ENCODE measurements at places on chromosomes 6 and 20. TPM values are rescaled to one million over a fixed set of nuclear protein-coding genes. Genes with fewer than 3 reads are reported as not detected.

SLC52A3 gene
- total RNA-seq, result 0.46 TPM

GRCh38 chr6:17042422-17043147, 59.3 kb upstream of the STMND1 start:
- DNase-seq, result peak; percentile 23

DNA sequence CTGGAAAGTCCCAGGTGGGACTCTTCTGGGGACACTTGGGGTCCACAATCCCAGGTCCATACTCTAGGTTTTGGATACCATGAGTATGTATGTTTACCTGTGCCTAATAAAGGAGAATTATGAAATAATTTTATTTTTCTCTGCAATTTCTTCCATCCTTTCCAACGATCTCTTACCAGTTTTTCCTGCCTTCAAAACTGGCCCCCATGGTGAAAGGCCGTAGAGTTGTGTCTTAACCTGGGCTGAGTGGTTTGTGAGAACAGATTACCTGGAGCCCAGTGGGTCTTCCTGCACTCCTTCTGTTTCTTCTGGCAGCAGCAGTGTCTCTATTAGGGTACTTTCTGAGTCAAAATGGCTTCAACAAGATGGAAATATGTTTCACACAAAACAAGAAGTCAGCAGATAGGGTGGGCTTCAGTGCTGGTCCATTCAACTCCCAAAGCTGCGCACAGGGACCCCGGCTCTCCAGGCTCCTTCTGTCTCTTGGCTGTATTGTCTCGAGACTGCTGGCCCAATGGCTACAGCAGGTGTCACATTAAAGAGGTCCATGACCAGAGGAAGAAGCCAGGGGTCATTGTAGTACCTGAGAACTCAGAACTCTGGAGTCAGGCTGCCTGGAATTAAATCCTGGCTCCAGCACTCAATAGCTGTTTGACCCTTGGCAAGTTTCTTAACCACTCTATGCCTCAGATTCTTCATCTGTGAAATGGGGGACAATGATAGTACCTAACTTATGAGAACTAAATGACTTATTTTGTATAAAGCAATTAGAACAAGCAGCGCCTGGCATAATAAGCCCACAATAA, 10.5 kb upstream of the RBCK1 start:
- DNase-seq, result no peak

DNA sequence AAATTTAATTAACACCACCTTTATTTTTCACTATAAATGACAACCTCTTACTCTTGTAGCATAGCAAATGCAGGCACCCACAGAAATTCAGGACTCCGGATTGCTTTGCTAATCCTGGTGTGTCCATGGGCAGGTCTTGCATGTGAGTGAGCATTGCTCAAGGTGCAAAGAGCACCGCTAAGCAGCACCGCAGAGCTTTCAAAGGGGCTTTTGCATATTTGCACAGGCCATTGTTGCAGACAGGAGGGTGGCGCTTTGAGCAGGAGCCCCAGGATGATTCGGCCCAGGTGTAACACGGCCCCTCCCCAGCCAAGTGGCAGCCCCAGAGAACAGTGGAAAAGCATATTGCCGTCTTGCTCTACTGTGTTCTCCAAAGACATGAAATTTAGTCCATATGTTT, 293.2 kb downstream of the NRN1 start:
- DNase-seq, result no peak

GRCh38 chr20:17097603-17098002, 129.2 kb upstream of the PCSK2 start:
- no peak for DNase-seq

GRCh38 chr6:137736048-137736818, 130.8 kb upstream of the TNFAIP3 start:
- no peak for DNase-seq

LST1 gene
- total RNA-seq, result not detected

CDH26 gene
- 0.29 TPM for total RNA-seq

GRCh38 chr6:2477666-2478065, 232.3 kb upstream of the GMDS start:
- DNase-seq, result no peak

DNA sequence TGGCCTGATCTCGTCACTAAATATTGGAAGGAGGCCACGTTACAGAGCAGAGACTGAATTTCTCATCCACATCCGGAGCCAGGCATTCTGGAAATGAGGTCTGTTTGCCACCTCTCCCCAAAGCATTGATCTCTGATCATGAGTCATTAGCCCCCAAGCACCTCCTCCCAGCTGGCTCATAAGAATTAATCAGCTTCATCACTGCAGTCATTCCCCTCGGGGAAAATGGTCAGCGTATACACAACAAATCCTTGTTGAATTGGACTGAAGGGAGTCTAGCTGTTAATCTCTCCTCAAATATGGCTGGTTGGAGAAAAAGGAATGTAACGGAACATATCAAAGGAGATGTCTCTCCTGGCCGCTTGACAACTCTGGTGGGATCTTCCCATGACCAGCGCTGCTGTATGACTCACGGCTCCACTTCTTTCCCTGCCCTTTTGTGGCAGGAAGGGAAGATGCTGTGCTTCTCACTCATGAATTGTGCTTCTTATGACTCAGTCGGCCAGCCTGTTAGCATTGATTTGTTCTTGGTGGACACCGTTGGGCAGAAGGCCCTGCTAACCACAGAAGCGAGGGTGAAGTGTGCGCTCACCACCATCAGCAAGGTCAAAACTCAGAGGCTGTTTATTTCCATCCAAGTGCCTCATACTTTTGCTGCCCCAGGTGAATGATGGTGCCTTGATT, 76.7 kb downstream of the RNF182 start:
- peak; percentile 83 for DNase-seq

DNA sequence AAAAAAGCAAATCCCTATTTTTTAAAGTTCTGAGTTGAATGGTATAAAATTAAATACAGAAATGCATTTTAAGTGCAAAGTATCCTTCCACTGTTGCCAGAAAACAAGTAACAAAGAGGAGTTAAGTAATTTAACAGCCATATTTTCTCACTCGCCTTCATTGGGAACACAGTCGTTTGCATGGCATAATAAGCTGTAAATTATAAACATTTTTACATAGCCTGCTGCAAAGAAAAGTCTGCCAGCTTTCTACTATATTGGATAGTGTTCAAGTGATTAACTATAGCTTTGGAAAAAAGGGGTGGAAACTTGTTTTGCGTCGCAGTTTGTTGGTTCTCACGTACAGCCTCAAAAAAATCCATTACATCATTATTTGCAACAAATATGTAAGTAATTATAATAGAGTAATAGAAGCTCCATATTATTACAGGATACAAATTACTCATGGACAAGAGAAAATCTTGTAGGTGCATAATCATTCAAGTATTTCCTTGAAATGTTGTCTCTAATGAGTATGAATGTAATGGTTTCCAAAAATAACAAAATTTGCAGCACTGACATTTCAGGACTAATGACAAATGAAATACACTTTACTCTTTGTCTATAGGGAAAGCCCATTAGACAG, 139.3 kb downstream of the PDSS2 start:
- no peak for DNase-seq

CST5 gene
- total RNA-seq, result not detected

KHDC1 gene
- total RNA-seq, result 2.3 TPM

GRCh38 chr20:56487216-56487615, 18.8 kb downstream of the RTF2 start:
- no peak for DNase-seq

NKAPL gene
- 0.65 TPM for total RNA-seq

- DNase-seq, result no peak
These were observed 10.3 kb downstream of the ADISSP start for GRCh38 chr20:3757268-3757667.

DNA sequence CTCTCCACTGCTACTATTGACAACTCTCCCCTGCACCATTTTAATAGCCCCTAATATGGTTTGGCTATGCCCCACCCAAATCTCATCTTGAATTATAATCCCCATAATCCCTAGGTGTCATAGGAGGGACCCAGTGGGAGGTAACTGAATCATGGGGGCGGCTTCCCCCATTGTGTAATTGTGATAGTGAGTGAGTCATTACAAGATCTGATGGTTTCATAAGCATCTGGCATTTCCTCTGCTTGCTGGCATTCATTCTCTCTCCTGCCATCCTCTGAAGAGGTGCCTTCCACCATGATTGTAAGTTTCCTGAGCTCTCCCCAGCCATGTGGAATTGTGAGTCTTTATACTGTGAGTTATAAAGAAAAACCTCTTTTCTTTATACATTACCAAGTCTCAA, 74.1 kb upstream of the TCF21 start:
- DNase-seq, result peak; percentile 29

GRCh38 chr6:25448965-25449538, 169.9 kb downstream of the CARMIL1 start:
- DNase-seq, result no peak

RNF144B gene
- 6.3 TPM for total RNA-seq

LGSN gene
- not detected for total RNA-seq

HLA-DOA gene
- total RNA-seq, result not detected

DNA sequence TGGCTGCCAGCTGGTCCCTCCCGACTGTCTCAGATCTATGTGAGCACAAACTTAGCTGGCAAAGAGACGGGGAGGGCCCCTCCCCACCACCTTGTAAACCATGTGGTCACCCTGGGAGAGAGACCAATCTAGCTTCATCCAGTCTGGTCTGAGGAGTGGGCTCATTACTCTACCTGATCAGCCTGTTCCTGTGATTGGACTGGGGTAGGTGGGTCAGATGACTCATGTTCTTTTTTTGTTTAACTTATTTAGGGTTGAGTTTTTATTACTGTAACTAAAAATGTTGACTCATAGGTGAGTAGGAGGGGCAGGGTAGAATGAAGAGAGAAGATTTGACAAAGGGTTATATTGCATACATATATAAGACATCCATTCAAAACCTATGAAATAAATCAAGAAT, 4.7 kb downstream of the GSTA4 start:
- no peak for DNase-seq

BIRC7 gene
- 10.6 TPM for total RNA-seq

- no peak for DNase-seq
These were observed 124.9 kb downstream of the GRM4 start for GRCh38 chr6:34020807-34021553.

TBC1D7 gene
- 20.3 TPM for total RNA-seq

GINS1 gene
- 44.1 TPM for total RNA-seq

AIF1 gene
- not detected for total RNA-seq

DNA sequence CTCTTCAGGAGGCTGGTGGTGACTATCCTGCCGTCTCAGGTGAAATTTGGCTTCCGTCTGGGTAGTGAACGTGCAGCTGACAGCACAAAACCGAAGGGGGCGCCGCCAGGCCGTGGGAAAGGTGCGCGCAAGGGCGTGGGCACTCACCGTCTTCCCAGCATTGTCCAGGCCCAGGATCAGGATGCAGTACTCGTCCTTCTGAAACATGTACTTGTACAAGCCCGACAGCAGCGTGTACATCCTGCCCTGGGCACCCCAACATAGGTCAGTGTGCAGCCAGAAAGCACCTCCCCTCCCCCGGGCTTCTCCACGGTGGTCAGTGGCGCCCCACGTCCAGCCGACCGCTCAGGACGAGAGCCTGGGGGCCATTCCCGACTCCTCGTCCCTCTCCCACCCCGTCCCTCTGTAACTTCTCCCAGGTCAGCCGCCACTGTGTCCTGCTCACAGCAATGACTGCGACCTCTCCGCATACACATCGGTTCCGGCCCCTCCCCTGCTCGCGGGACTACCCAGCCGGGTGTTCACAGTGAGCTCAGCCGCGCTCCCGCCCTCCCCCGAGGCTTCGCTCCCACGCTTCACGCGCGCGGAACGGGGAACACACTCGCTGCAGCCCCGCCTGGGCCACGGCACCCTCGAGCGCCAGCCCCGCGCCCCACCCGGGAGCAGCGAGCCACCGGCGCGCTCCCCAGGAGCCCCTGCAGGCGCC, 771 bp downstream of the ARFRP1 start:
- DNase-seq, result no peak

DNA sequence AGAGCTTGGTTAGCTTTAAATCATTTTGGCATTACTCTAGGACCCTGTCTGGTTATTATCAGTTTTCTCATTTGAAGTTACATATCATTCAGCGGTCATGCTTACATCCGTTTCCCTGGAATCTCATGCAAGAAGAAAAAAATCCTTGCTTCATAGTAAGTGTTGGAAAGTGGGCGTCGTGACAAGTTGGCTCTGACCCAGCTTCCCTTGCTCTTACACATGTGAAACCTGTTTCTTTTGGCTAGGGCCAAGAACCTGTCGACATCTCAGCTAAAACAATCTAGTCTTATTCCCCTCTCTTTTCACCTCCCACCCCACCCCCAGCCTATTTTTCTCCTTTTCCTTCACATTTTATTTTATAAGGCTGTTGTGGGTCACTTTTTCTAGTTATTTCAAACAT, 45.5 kb downstream of the ANKS1A start:
- no peak for DNase-seq

DNA sequence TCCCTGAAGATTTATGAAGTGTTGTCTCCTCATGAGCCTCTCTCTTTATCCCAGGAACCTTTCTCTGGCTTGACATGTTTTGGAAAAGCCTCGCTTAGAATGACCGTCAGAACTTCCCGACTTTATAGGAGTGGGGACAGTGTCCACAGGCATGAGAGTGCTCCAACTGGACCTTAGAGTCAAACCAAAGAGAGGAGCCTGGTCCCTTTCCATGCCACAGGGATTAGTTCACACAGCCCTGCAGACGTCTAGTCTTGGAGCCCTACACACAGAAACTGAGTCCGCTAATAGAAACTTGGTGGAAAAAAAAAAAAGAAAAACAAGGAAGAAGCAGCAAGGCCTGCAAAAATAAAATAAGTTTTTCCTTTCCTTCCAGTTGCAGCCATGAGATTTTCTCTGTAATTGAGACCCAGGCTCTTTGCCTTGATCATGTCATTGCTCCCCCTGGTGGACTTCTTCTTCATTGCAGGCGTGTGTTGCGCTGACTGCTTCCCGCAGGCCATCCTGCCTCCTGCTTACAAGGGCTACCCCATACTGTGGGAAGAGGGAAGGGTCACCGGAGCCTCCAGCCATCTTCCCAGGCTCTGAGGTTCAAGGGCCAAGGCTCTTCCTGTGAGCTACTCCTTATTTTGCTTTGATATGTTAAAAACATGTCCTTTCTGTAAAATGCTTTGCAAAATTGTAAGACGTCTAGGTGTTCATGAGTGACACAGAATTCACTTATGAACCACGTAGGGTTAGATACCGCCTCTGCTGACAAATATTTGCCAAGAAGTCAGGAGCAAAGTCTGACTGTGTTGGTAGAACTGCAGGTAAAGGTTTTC, 201.0 kb downstream of the UST start:
- peak; percentile 23 for DNase-seq

GRCh38 chr6:167095888-167096287, 27.0 kb upstream of the CCR6 start:
- DNase-seq, result no peak

DNA sequence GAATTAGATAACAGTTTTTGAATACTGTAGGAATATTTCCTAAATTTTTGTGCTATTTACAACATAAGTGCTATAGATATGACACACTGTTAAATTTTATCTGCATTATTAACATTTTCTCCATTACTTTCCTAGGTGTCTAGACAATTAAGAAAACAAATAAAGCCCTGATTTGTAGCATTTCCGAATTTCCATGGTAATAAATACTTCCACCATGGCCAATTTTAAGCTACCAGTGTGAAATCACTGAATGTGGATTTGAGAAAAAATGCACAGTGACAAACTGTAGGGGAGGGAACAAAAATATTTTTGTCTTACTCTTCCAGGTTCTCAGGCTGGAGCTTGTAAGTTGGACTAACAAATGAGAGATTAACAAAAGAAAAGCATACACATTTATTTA, 27.9 kb downstream of the LIN28B start:
- DNase-seq, result no peak

BCAS1 gene
- under 0.01 TPM for total RNA-seq

SOX18 gene
- not detected for total RNA-seq

GRCh38 chr20:34410336-34410735, 47.3 kb downstream of the ITCH start:
- no peak for DNase-seq

GRCh38 chr20:11891776-11892545, 25.7 kb upstream of the BTBD3 start:
- DNase-seq, result peak; percentile 37

FAM217B gene
- total RNA-seq, result 6.4 TPM

GRCh38 chr6:163291622-163292021, 122.9 kb upstream of the QKI start:
- no peak for DNase-seq
